ENCODE measurements at places on chromosomes 11 and 22.

GRCh38 chr11:13242564-13242963 is 35.0 kb upstream of the BMAL1 start:
- DNase-seq = no peak

DNA sequence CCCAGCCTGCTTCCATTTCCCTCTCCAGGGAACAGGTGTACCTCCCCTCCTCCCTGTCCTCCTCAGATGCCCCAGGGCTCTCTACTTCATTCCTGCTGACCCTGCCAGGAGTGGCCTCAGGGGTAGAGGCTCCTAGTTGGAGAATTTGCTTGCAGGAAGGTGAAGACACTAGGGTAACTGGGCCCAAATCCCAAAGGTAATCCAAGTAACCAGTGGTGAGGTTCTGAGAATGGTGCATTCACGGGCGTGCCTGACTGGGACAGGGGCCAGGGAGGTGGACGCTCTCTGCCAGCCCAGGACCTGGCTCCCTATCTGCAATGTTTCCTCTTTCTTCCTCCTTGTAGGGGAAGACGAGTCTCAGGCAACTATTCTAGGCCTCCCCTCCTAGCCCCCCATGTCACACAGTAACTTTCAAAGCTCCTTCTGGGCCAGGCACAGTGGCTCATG is 2.9 kb downstream of the SLC35C1 start:
- no peak for DNase-seq

GRCh38 chr11:82045748-82046457 is 687.8 kb downstream of the FAM181B start:
- DNase-seq = no peak

GRCh38 chr11:119085437-119085847 is 761 bp downstream of the HMBS start:
- DNase-seq = no peak

DNA sequence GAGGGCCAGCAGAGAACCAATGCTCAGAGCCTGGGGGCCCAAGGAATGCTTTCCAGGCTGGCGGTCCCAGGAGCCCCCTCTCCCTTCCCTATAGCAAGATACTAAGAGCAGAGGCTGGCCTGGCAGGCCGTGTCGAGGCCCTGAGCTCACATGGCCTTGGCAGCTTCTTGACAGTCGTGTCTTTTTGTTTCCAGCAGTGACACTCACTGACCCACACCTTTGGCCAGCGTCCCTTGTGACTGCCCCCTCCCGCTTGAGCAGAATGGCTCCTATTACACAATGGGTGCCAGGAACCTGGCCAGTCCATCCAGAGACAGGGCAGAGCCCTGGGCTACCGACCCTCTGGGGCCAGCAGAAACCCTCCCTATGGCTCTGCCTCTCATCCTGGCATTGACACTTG is 6.4 kb upstream of the CCND1 start:
- DNase-seq = no peak

DNA sequence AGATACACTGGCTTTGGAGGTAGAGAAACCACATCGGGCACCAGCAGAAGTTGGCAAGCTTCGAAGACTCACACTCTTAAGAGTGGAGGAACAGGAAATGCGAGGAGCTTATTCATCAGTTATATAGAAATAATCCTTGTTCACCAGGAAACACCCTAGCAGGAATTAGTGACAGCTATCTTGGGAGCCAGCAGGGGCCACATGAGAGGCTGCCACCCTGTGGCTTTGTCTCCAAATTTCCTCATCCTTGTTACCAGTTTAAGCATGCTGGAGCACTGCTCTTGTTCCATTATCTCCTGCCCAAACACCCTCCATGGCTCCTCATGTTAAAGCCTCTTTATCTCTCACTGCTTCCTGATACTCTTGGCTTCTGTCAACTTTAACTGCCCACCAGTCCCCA is 131.0 kb downstream of the PLEKHA7 start:
- no peak for DNase-seq

- DNase-seq = peak; percentile 20
Measured at GRCh38 chr11:61973476-61974162, 6.2 kb upstream of the FTH1 start.

DNA sequence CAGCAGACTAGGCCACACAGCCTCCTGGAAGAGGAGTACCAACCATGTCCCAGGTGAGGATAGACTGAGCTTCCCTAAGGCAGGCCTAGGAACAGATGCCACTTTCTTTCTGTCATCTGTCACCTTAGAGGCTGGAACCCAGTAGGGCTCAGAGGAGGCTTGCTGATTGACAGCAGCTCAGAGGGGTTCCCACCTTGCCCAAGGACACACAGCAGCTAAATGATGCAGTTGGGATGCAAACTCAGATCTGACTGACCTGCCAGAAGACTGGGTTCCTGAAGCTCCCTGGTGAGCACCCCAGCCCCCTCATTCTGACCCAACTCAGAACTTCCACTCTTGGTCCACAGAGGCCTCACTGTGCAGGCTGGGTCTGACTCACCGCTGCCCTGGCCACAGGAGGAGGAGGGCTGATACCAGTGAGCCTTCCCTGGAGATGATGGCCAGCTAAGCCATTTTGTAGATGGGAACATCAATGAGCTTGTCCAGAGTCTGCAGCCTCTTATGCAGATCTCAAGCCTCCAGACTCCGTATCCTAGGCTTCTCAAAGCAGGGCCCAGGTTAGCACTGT is 14.0 kb downstream of the CAPN5 start:
- no peak for DNase-seq

DNA sequence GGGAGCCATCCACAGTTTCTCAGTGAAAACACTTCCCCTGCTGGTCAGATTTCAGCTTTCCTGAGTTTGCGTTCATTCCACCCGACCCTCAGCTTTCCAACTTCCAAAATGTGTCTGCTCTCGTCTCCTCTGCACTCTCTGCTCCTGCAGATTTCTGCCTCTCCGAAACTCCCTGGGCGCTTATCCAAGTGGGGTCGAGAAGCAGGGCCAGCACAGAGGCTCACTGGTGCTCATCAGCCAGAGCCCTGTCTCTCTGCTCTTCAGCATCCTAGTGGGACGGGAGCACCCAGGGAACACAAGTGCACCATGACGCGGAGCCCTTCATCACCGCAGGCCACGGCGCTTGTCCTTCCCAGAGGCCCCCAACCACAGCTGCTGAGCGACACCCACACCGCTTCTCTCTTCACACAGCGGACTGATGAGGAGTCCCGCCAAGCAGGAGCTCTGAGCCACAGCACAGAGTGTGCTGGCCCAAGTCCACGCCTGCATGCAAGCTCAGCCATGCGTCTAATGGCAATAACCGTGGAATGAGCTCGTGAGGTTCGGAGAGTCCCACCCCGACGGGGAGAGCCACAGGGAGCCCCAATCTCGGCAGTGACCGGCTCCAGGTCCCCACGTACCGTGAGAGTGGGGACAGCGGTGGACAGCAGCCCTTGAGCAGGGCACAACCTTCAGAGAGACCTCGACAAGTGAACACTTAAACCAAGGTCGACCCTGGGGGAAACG is 27.9 kb upstream of the MOB2 start:
- DNase-seq = no peak

DNA sequence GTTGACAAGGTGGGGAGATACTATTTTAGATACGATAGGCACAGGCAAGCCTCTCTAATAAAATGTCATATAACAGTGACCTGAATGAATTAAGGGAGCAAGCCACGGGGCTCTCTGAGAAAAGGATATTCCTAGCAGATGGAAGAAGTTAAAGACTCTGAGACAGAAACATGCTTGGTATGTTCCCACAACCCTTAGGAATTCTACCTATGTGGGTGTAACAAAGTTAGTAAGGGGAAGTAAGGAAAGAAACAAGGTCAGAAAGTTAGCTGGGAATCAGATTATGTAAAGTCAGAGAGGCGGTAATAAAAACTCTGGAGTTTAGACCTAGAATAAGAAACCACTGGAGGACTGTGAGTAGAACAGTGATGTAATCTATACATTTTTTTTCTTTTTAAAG is 59.7 kb upstream of the GDPD4 start:
- no peak for DNase-seq

DNA sequence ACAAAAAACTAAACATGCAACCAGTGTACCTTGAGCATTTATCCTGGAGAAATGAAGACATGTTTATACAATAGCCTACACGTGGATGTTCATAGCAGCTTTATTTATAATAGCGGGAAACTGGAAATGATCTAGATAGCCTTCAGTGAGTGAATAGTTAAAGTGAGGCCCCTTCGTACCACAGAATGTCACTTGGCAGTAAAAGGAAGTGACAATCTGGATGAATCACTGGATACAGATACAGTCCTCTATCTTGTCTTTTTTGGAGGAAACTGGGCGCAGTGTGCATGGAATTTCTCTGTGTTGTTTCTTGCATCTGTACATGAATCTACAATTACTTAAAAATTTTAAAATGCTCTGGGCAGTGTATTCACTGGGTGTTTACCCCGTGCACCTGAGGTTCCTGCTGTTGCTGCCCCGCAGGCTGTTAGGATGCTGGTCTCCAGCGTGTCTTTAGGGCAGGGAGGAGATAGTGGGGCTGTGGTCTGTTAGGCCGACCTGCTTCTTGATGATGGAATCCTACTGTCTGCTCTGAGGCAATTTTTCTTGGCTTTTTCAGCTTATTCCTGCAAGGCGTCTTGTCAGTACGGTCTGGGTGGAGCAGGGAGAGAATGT is 23.2 kb downstream of the DERL3 start:
- DNase-seq = no peak

DNA sequence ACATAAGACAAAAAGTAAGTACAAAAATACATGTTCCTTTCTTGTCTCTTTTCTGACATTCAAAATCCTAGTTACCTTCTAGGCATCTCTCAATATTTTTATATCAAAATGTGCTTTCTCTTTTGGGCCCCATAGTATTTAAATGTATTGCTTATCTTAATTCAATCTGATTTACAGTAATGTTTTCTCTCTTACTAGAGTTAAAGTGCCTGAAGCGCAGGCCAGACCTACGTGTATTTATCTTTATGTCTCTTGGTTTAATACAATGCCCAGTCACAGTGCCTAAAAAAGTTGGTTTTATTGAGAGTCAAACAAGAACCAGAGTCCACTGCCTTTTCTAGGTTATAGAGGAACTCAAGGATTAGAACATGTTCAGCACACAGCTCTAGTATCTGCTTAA is 64.3 kb downstream of the FANCF start:
- DNase-seq = no peak

GRCh38 chr11:59204746-59205145 is 8.0 kb downstream of the MPEG1 start:
- DNase-seq = no peak

DNA sequence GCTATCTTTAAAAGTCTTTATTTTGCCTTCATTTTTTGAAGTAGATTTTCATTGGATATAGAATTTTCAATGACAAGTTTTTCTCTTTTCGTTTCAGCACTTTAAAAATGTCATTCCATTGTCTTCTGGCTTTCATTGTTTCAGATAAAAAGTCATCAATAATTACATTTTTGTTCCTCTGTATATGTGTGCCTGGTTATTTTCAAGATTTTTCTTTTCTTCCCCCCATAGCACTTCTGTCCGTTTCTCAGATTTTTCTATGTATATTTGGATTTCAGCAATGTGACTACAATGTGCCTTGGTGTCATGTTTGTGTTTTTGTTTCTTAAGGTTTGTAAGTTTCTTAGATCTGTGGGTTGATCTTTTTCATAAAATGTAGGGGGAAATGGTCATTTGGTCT is 66.3 kb upstream of the HSD17B12 start:
- no peak for DNase-seq

GRCh38 chr11:12279672-12280108 is 97.7 kb upstream of the PARVA start:
- DNase-seq = no peak

DNA sequence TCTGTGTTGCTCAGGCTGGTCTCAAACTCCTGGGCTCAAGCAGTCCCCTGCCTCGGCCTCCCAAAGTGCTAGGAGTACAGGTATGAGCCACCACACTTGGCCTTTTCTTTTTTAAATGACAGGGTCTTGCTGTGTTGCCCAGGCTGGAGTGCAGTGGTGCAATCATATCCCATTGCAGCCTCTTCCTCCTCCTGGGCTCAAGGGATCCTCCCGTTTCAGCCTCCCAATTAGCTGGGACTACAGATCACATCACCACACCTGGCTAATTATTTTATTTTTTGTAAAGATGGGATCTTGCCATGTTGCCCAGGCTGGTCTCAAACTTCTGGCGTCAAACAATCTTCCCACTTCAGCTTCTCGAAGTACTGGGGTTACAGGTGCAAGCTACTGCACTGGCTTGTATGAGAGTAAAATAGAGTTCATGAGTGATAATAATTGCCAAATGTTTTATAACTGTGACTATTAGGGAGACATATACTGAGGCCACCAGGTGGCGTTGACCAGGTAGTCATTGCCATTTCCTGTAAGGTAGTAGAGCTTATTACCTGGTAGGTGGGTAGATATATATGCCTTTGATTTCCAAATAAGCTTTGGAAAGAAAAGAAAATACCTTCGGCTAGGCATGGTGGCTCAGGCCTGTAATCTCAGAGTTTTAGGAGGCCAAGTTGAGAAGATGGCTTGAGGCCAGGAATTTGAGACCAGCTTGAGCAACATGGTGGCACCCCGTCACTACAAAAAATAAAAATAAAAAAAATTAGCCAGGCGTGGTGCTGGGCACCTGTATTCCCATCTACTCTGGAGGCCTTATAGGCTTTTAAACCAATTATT is 5.4 kb downstream of the FDX1 start:
- DNase-seq = no peak

DNA sequence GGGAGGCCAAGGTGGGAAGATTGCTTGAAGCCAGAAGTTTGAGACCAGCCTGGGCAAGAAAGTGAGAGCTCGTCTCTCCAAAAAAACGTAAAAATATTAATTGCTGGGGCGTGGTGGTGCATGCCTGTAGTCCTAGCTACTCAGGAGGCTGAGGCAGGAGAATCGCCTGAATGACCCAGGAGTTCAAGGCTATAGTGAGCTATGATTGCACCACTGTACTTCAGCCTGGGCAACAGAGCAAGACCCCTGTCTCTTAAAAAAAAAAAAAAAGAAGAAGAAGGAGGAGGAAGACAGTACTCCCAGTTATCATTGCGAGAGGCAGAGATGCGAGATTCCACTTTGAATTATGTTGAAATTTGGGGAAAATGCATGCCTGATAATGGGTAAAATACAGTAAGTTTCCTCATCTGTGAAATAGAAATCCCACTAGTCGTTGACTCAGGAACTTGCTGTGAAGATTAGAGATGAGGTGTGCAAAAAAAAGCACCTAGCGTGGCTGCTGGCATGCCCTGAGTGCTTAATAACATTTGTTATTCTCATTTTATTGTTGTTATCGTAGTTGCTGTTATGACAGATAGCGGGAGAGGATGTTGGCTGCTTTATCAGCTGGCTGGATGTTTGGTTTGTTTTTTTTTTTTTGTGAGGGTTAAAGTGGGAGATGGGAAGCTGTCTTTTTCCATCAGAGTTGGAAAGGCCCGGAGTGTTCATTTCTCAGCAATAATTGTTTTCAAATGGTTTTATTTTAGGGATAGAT is 33.4 kb downstream of the BCR start:
- DNase-seq = no peak

- DNase-seq = no peak
Measured at GRCh38 chr11:80733790-80734189, 1293.0 kb upstream of the TENM4 start.

DNA sequence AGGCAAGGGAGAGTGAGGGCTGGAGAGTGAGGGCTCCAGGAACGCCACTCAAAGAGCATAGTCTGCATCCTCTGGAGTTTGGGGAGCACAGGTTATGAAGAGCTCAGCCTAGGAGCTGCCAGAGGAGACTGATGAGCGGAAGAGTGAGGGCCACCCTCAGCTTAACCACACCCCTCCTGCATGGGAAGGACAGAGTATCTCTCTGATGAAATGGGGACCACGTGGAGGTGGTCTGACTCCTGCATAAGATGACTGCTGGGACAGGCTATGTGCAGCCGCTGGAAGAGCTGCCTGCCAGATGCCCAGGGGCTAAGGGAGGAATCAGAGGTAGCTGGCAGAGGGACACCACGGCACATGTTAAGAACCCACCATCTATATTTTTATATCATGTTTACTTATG is 162.9 kb upstream of the POU2AF2 start:
- DNase-seq = no peak
